ENCODE measurements at places on chromosomes 3 and 15.

DNA sequence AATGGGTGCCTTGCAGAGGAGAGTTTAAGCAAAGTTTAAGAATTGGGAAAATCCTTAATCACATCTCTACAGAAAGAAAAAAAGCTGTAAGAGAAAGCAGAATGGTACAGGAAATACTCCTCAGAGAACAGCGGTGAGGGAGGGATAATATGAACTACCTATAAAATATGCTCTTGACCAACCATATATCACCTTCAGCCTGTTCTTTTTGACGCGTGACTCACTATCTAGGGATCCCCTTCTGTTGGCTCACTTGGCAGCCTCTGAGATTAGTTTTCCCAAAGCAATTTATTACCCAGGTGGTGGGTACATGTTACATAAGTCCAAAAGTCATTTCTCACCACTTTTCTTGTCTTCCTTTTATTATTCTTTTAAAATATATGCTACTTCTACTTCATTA, 97.7 kb downstream of the CNTN6 start:
- DNase-seq = no peak

- DNase-seq = no peak
Measured at GRCh38 chr15:24784506-24784905, 108.9 kb downstream of the NPAP1 start.

DNA sequence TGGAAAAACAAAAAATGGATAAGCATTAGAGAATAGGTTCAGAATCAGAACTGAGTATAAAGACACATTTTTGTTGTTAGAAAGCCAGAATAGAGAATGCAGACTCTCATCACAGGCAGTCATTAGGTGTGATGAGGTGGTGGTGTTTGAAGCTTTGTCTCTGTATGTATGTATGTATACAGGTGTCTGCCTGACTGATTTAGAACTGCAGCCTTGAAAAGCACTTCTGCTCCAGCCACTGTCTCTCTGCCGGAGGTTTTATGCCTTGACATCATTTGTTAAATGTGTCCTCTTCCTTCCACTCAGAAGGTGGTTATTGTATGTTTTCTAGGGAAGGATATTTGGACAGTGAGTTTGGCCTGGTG, 80.7 kb upstream of the ZBED2 start:
- DNase-seq = no peak

- no peak for DNase-seq
Measured at GRCh38 chr3:126432361-126433104, 37.8 kb downstream of the CFAP100 start.

GRCh38 chr15:85621094-85621493, 173.6 kb downstream of the KLHL25 start:
- no peak for DNase-seq

DNA sequence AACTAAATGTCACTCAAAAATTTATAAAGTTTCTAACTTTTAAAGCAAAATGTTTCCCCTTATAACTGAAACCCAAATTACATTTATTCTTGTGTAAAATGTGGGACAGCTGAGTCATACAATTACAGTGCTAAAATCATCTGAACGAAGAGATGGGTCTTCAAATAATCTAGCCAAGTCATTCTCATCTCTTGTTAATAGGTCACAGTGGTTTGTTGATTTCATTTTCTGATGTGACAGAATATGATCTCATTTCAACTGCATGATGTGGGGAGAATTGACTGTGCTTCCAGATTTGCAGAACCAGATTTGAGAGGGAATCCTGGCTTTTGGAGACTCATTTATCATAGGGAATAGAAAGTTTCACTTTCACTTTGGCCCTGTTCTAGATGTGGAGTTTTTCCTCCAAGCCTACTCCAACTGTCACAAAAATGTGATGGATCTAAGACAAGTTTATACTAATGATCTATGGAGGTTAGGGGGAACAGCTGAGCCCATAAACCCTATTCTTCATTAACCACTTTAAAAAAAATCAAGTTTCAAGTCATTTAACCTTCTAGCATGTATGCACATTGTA, 685.0 kb downstream of the PDCD6IP start:
- no peak for DNase-seq
